Anterior cingulate cortex (tissue), 58 donors: ENCODE measurements at places on chromosomes 1 and 21.

- DNase-seq, result no peak
These were observed 48.7 kb upstream of the ZC3H11B start for GRCh38 chr1:219661464-219662092.

GRCh38 chr1:177315261-177315660 lies 144.5 kb downstream of the BRINP2 start:
- DNase-seq, result no peak

DNA sequence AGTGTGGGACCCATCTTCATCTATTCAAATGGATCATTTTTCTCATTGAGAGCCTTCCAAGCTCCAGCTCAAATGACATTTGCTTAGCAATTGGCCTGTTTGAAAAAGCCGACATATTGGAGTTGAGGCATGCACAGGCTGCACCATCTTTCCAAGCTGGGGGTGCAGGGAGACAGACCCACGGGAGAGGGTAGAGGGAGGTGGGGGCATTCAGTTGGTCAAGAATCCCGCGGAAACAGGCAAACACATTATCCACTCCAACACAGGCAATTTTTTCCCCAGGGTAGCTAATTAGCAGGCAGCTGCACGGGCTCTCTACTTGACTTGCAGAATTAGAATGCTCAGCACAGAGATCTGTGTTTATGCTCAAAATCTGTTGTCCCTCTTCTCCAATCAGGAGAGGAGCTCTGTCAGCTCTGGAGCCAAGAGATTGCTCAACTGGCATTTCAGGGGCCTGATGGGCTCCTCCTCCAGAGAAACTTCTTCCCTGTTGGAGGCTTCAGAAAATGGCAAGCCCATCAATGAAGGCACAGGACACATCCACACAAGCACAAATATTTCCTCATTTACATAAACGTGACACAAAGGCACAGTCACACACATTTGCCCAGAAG lies 267.8 kb downstream of the FOXD2 start:
- no peak for DNase-seq

- no peak for DNase-seq
These were observed 74.9 kb downstream of the ADCY10 start for GRCh38 chr1:167839009-167839408.

GRCh38 chr1:88998716-88999115 lies 6.3 kb upstream of the KYAT3 start:
- DNase-seq, result no peak

DNA sequence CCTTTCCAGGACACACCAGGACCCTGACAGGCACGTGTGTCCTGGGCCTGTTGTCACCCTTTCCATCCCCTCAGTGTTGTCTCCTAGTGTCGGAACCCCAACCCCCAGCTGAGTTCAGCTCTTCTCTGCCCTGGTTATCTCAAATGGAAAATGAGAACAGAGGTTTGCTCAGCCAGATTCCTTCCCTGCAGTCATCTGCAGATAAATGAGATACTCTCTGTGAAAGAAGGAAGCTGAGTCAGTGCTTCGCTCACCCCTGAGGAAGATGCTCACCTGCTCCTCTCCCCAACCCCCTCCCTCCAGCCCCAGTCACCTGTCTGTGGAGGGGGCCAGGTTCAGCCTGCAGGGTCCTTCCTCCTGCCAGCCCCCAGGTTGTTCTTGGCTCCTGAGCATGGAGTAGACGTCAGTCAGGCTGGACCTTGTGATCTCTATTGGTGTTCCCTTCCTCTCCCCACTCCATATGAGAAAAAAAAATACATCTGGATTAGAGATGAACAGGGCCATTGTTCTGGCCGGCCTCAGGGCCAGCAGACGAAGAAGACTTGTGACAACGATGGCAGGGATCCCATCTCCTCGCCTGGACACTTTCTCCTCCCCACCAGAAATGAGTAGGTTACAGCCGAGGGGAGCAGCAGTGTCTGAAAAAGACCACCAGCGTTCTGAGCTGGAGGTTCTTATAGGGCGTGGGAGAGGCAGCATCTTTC lies 20.9 kb downstream of the PHGDH start:
- DNase-seq, result peak; percentile 82

GRCh38 chr21:38838598-38839327 lies 33.0 kb downstream of the ETS2 start:
- no peak for DNase-seq

DNA sequence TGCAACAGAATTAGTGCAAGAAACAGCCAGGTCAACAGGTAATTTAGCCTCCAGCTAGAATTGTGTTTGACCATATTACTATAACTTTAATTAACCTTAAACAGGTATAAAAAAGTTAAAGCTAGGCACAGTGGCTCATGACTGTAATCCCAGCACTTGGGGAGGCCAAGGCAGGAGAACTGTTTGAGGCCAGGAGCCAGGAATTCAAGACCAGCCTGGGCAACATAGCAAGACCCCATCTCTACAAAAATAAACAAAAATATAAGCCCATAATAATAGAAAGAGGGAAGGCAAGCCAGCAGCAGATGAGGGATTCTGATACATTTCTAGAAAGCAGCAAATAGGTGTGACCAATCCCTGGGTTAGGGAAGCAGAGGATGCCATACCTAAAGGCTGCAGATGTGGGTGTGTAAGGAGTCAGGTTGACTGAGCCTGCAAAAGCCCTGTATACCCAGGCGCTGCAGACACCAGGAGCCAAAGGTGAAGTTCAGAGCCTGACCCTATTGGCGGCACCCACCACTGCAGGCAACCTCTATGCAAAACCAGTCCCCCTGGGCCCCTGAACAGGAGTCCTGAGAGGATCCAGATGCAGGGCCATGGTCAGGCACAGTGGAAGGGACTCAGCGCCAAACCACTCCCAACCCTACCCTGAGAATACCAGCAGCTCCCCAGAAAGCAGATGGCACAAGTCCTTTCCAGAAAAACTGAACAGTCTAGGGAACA lies 19.3 kb upstream of the LSS start:
- DNase-seq, result no peak

DNA sequence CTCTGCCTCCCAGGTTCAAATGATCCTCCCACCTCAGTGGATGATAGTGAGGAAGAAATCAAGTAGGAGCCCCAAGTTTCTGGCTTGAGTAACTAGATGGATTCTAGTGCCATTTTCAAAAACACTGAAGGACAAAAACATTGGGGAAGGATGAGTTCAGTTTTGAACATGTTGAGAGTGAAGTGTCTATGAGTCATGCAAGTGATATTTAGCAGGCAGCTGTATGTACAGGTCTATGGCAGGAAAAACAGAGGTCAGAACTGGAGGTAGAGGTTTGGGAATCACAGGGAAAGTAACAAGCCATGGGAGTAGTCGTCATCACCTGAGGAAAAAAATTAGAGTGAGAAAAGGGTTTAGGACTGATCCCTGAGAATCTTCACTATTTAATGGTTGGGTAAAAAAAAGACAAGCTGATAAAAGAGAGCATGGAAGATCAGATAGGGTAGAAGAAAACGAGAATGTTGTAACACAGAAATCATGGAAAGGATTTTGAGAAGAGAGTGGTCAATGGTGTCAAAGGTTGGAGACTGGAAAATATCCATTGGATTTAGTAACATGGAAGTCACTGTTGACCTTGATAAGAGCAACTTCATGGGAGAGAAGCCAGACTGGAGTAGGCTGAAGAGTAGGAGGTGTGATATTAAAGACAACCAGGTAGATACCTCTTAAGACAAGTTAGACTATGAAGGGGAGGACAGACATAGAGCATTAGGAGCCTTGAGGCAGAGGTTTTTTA lies 53.1 kb downstream of the DIPK1A start:
- DNase-seq, result no peak

DNA sequence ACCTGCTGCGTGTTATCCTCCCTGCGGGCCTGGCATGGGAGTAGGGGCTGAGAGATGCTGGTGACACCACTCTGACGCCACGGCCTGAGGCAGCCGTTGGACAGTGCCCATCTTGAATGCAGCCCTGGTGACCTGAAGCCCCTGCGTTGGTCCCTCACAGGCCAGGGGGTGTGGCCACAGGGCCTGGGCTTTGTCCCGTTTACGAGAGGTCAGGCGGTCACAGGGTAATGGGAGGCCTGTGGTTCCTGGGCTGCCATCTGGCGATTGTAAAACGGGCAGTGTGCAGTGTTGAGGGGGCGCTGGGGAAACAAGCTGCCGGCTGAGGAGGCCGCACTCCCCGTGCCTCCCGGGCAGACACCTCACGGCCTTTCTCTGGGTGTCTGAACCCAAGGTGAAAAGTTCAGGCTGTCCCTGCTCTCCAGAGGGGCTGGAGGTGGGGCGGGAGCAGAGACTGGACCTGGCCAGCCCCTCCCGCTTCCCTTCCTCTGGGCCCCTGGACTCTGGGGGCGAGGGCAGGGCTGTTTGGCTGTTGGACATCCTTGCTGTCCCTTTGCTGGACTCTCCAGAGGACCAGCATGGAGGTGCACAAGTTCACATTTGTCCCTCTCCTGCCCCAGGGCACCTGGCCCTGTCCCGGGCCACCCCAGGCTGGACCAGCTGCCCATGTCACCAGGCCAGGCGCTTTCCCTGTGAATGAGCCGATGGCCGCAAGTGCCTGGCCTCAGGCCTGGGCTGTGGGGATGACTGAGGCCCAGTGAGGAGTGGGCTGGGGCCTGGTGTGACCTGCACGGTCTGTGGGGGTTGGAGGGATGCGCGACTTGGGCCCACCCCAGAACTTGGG lies 42.4 kb downstream of the SKI start:
- no peak for DNase-seq

DNA sequence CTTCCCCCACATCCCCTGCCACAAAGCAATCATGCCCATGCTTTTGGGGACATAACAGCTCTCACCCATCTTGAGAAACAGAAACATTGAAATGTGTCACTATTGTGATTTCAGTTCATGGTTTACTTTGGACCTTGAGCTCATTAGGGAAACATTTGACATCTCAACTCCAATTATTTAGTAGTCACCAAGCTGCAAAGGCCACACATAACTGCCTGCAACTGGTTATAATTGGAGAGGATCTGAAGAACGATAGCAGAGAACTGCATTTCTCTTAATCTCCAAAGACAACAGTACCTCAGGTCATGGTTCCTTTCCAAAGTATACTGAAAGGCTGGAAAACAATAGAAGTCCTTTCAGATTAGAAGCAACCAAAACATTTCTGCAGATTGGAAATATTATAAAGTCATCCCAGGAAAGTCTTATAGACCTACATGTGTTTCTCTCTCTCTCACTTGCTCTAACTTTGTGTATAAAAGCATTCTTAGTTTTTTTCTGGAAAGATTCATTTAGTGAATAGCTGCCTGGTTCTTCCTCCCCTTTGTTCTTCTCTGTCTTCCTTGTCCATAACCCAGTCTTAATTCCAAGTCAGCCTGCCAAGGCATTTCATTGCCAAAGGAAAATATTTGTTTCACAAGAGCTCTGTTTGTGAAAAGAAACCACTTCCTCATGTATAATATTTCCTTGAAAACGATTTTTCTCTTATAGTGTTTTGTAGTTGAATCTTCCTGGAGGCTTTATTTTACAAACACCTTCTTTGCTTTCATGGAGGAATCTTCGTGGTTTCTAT lies 426.8 kb downstream of the ADGRL2 start:
- no peak for DNase-seq

GRCh38 chr1:224703702-224704101 lies 87.6 kb downstream of the CNIH3 start:
- DNase-seq, result no peak

DNA sequence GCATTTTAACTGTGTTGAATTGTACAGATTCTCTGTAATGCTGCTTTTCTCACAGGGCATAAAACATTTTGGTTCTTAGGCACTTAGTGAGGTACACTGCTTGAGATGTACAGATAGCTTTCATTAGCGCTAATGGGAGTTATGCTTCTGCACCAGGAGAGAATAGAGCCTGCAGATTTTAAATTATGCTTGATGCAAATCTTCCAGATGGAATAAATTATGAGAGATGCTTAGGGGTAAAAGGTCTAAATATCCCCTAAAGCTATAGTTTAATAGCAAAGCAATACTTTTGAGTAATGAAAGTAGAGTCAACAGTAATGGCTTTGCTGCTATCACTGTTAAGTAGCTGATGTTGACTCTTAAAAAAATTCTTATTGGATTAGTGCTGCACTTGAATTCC lies 248.9 kb downstream of the S1PR1 start:
- no peak for DNase-seq

DNA sequence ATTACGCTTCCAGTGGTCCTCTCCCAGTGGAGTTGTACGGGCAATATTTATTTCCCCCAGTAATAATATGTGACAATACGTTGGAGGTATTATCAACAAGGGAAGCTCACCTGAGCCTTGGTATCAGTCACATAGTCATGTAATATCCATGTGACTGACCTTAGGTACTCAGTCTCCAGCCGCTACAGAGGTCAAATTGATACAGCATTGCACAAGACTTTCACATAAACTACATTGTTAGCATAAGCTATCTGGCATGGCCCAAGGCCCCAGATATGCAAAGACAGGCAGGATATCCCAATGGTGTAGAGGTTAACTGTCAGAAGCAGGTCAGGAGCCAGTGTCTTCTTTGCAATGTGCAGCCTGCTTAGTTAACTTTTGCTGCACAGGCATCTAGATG lies 15.3 kb upstream of the CHIT1 start:
- no peak for DNase-seq

GRCh38 chr1:71843012-71843411 lies 439.3 kb downstream of the NEGR1 start:
- no peak for DNase-seq

DNA sequence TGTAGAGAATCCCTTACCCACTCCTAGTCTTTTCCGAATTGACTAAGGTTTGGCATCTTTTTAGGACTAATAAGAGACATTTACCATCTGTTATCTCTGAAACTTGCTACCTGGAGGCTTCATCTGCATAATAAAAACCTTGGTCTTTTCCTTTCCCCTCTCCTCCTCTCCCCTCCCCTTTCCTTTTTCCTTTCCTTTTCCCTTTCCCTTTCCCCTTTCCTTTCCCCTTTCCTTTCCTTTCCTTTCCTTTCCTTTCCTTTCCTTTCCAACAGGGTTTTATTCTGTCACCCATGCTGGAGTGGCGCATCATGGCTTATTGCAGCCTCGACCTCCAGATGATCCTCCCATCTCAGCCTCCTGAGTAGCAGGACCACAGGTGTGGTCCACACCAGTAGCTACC lies 195.7 kb downstream of the RYR2 start:
- DNase-seq, result no peak

GRCh38 chr1:169091480-169091941 lies 15.0 kb upstream of the ATP1B1 start:
- DNase-seq, result no peak

DNA sequence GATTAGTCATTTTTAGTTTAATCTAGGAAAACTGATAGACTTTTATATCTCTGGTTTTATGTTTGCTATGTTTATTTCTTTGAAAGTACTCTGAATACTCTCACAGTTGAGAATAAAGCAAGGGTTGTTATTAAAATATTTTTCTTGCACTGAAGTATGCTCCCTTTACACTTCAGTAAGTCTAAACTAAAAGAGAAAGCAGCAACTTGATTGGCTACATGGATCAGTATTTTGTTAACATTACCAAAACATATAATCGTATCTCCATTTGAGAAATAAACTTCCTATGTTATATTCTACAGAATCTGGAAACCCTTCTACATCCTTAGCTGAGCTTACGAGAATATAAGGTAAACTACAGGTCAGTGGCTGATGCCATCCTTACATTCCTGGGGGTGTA lies 149.5 kb upstream of the HP1BP3 start:
- DNase-seq, result no peak

DNA sequence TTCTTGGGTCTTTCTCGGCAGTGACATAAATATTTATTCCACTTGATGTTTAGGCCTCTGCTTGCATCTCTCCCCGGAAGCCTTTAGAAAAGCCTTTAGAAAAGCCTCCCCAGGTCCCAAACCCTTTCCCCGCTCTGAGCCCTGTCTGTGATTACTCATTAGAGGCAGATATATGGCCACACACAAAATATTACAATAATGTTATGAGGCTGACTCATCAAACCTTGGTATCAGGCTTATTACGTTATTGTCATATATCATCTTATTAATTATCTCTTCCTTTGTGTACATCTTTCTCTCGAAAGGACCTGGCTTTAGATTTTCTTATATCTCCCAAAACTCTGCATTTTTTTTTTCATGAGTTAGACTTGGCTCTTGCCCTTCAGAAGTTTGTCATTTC lies 69.5 kb downstream of the FGGY start:
- no peak for DNase-seq
